Esophagus muscularis mucosa (tissue), 4 donors: ENCODE measurements at places on chromosomes 4 and X. TPM values are rescaled to one million over a fixed set of nuclear protein-coding genes. Genes with fewer than 3 reads are reported as not detected.

- H3K27me3 ChIP-seq: no peaks in the 10 kb centered on the region
- no peaks in the 10 kb centered on the region for H3K36me3 ChIP-seq
- H3K4me1 ChIP-seq: no peaks in the 10 kb centered on the region
- no peak for DNase-seq
- H3K4me3 ChIP-seq: no peak overlapping the region
Measured at GRCh38 chrX:150234126-150234525, 129.0 kb upstream of the MAMLD1 start.

DNA sequence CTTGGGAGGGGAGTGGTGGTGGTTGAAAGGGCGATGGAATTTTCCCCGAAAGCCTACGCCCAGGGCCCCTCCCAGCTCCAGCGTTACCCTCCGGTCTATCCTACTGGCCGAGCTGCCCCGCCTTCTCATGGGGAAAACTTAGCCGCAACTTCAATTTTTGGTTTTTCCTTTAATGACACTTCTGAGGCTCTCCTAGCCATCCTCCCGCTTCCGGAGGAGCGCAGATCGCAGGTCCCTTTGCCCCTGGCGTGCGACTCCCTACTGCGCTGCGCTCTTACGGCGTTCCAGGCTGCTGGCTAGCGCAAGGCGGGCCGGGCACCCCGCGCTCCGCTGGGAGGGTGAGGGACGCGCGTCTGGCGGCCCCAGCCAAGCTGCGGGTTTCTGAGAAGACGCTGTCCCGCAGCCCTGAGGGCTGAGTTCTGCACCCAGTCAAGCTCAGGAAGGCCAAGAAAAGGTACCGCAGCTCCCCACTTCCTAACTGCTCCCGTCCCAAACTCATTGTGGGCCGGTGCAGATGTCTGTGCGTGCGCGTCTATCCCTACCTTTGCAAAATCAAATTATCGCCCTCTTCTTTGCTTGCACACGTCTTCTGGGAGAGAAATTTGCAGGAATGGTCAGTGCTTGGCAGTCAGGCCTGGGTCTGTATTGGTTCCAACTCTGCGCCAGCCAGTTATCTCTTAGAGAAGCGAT, 533 bp downstream of the IL15 start:
- peaks cover 24% of the 10 kb centered on the region for H3K4me1 ChIP-seq
- peak overlapping the region; percentile 83 for H3K27ac ChIP-seq
- no peak for DNase-seq
- H3K4me3 ChIP-seq: peak overlapping the region; percentile 78

GRCh38 chr4:99403380-99404184, 31.6 kb downstream of the ADH7 start:
- no peak overlapping the region for H3K4me3 ChIP-seq
- H3K27me3 ChIP-seq: no peaks in the 10 kb centered on the region
- peaks cover 19% of the 10 kb centered on the region for H3K4me1 ChIP-seq
- peak overlapping the region; percentile 74 for H3K27ac ChIP-seq

DNA sequence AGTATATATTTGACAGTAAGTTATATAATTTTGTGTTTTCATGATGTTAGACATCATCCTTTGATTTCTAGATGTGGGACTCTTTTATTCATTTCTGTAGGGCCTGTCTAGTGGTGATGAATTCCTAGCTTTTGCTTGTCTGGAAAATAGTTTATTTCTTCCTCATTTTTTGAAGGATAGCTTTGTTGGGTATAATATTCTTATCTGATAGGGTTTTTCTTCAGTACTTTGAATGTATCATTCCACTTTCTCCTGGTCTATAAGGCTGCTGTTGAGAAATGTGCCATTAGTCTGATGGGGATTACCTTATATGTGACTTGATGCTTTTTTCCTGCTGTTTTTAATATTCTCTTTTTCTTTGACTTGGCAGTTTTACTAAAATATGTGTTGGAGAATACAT, 1104.5 kb downstream of the FAT4 start:
- no peaks in the 10 kb centered on the region for H3K27me3 ChIP-seq
- no peaks in the 10 kb centered on the region for H3K4me1 ChIP-seq
- no peak overlapping the region for H3K4me3 ChIP-seq
- H3K27ac ChIP-seq: no peak overlapping the region
- no peaks in the 10 kb centered on the region for H3K36me3 ChIP-seq
- DNase-seq: no peak

CFI gene
- total RNA-seq: 10.6 TPM

TAF7L gene
- total RNA-seq: not detected

DNA sequence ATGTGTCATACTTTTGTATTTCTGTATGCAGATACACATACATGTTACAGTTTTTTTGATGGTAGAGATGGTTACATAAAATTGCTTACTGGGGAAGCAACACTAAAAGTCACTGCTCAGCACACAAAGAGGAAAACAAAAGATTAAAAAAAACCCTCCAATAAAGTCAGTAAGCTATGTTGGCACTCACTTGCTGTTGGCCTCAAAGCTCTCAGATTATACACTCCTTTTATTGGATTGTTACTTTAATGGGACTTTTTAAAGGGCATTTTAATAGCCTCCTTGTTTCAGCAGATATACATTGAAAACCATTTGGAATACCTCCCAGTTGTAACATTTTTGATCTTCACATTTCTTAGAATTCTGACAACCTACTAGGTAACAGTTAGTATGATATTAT, 222.0 kb upstream of the HHIP start:
- no peak overlapping the region for H3K4me3 ChIP-seq
- no peak overlapping the region for H3K27ac ChIP-seq
- no peaks in the 10 kb centered on the region for H3K4me1 ChIP-seq
- no peaks in the 10 kb centered on the region for H3K27me3 ChIP-seq
- no peak for DNase-seq

DNA sequence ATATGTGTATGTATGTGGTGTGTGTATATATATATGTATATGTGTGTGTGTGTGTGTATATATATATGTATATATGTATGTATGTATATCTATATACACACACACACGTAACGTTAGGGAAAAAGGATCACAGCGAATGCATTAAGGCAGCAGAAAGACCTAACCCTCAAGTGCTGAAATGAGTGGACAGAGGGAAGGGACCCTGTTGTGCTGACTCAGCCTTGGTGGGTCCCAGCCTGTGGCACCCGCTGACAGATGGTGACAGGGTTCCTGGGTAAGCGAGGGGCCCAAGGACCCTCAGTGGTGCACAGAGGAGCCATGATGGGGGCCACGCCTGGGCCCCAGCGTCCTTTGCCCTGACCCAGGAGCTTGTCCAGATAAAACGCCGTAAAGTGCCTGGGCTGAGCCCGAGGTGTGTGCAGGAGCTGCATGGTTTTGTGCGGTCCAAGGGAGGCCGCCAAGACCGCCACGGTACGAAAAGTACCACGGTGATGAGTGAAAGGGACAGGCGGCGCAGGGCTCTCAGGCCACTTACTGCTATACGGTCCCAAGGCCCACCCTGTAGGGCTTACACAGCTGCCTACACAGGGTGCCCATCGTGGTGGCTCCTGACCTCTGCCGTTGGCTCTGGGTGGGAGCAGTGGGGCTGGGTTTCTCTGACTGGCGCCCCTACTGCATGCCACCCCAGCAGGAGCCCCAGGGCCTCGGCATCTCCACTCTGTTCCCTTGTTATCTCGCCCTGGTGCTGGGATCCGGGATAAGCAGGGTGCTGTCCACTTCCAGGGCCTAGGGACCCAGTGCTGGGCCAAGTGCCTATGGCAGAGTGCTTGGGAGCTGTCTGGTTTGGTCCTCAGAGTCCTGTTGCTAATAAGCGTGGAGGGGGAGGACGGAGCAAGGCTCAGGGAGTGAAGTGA, 10.0 kb downstream of the SH3BP2 start:
- no peak for DNase-seq
- H3K27ac ChIP-seq: peak overlapping the region; percentile 23
- H3K4me1 ChIP-seq: peaks cover 97% of the 10 kb centered on the region
- no peak overlapping the region for H3K4me3 ChIP-seq
- H3K27me3 ChIP-seq: no peaks in the 10 kb centered on the region

PPBP gene
- 10.1 TPM for total RNA-seq

DNA sequence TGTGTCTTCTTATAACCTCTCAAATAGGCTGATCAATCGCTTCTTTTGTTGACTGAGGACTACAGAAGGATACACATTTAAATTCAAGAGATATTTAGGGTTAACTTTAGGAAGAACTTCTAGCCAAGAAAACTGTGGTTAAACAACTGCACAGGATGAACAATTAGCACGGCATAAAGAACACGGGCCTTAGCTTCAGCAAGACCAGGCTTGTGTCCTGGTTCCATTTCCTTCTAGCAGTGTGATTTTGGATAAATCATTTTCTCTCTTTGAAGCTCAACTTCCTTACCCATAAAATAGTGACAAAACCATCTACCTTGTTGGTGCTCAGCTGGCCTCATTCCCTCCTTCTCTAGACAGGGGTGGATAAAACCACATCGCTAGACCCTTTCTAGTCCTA, 117.6 kb downstream of the TSPAN5 start:
- no peak overlapping the region for H3K4me3 ChIP-seq
- no peaks in the 10 kb centered on the region for H3K4me1 ChIP-seq
- H3K27me3 ChIP-seq: no peaks in the 10 kb centered on the region

DNA sequence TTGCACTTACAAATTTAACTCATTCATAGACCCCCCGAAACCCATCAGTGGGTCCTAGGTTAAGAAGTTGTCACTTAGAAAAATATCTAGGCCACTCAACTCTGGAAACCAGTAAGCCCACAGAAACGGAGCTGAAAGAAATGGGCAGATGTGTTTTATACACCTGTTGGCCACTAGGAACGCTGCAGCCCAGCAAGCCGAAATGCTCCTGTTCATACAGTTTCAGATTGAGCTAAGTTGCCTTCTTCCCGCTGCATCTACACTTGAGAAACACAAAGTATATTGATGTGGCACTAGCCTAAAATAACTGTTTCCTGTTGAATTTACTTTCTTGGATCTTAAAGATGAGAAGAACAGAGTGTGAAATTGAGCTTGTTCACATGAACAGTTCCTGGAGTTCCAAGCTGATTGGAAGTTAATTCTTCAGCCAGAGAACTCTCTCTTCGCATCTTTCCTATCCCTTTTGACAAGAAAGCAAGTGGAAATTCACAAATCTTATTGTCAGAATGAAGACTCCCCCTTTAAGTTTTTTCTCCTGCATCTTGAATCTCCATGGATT, 174.1 kb downstream of the RBMX2 start:
- H3K36me3 ChIP-seq: no peaks in the 10 kb centered on the region
- no peaks in the 10 kb centered on the region for H3K27me3 ChIP-seq
- H3K27ac ChIP-seq: no peak overlapping the region
- H3K4me1 ChIP-seq: no peaks in the 10 kb centered on the region

CXCL10 gene
- total RNA-seq: 0.50 TPM

SUPT20HL2 gene
- total RNA-seq: 0.33 TPM

PASD1 gene
- total RNA-seq: not detected

- H3K4me3 ChIP-seq: no peak overlapping the region
- no peak for DNase-seq
- H3K4me1 ChIP-seq: no peaks in the 10 kb centered on the region
- H3K27me3 ChIP-seq: no peaks in the 10 kb centered on the region
- H3K36me3 ChIP-seq: no peaks in the 10 kb centered on the region
Measured at GRCh38 chrX:43910012-43910411, 27.8 kb upstream of the MAOB start.

- H3K36me3 ChIP-seq: no peaks in the 10 kb centered on the region
- H3K27ac ChIP-seq: no peak overlapping the region
- H3K4me3 ChIP-seq: no peak overlapping the region
- H3K27me3 ChIP-seq: no peaks in the 10 kb centered on the region
Measured at GRCh38 chr4:98516042-98516440, 142.4 kb downstream of the TSPAN5 start.

DNA sequence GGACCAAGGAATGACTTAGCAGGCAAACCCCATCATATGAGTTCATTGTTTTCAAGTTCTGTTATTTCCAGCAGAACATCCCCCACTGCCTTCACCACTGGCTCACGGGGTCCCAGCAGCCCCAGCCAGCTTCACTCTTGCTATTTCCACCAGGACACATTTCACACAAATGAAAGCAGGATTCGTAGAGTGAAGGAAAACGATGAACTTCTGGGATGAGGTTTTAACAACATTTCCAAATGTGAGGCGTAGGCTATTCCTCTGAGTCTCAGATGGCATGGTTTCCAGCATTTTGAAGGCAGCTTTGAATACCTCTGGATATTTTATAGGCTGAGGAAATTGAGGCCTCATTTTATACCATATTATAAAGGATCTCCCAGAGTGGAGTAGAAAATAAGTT, 32.9 kb upstream of the EGFL6 start:
- no peak overlapping the region for H3K27ac ChIP-seq
- DNase-seq: no peak
- H3K27me3 ChIP-seq: no peaks in the 10 kb centered on the region
- no peaks in the 10 kb centered on the region for H3K36me3 ChIP-seq
- H3K4me3 ChIP-seq: no peak overlapping the region

- H3K27me3 ChIP-seq: no peaks in the 10 kb centered on the region
- no peak overlapping the region for H3K27ac ChIP-seq
- H3K4me1 ChIP-seq: no peaks in the 10 kb centered on the region
- DNase-seq: no peak
- H3K36me3 ChIP-seq: no peaks in the 10 kb centered on the region
Measured at GRCh38 chr4:89446193-89446592, 138.6 kb upstream of the GPRIN3 start.

PPP2R2C gene
- total RNA-seq: 1.2 TPM

GRCh38 chr4:3765271-3766035, 732 bp upstream of the ADRA2C start:
- DNase-seq: no peak
- no peak overlapping the region for H3K27ac ChIP-seq
- H3K4me3 ChIP-seq: peak overlapping the region; percentile 47

- H3K27ac ChIP-seq: no peak overlapping the region
- H3K36me3 ChIP-seq: no peaks in the 10 kb centered on the region
- H3K27me3 ChIP-seq: no peaks in the 10 kb centered on the region
- H3K4me1 ChIP-seq: no peaks in the 10 kb centered on the region
- H3K4me3 ChIP-seq: no peak overlapping the region
- no peak for DNase-seq
Measured at GRCh38 chr4:147493307-147493706, 12.4 kb downstream of the EDNRA start.

DNA sequence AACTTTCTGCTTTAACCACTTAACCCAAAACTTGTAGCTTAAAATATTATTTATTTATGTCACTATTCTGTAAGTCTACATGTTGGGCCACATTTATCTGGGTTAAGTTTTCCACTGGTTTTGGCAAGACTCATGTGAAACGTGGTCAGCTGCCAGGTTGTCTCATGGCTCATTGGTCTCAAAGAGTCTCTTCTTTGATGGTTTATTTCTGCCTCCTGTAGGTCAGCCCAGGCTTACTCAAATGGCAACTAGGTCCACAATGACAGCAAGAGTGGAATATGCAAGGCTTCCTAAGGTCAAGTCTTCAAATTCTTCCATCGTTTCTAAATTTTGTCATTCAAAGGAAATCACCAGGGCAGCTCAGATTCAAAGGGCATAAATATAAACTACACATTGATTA, 828.7 kb downstream of the PCDH7 start:
- no peak overlapping the region for H3K4me3 ChIP-seq
- no peak overlapping the region for H3K27ac ChIP-seq
- no peaks in the 10 kb centered on the region for H3K4me1 ChIP-seq
- no peaks in the 10 kb centered on the region for H3K27me3 ChIP-seq
- H3K36me3 ChIP-seq: no peaks in the 10 kb centered on the region
- DNase-seq: no peak
